GF-D8 (cell line): ENCODE measurements at places on chromosomes 2 and 18.

GRCh38 chr2:1990724-1991123, 246.4 kb upstream of the PXDN start:
- DNase-seq, result no peak

DNA sequence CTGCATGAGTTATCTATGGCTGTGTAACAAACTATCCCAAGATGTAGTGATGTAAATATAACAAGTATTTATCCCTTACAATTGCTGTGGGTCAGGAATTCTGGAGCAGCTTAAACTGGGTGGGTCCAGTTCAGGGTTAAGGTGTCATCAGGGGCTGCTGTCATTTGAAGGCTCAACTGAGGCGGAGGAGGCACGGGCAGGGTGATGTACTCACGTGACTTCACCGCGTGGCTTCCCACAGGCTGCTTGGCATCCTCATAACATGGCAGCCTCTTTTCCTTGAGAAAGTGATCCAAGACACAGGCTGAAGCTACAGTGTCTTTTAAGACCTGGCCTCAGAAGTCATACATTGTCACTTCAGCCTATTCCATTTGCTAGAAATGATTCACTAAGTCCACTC, 125.8 kb downstream of the PTGR3 start:
- DNase-seq, result no peak

- DNase-seq, result no peak
Observed at GRCh38 chr18:56083523-56084287, 495.7 kb upstream of the TCF4 start.

DNA sequence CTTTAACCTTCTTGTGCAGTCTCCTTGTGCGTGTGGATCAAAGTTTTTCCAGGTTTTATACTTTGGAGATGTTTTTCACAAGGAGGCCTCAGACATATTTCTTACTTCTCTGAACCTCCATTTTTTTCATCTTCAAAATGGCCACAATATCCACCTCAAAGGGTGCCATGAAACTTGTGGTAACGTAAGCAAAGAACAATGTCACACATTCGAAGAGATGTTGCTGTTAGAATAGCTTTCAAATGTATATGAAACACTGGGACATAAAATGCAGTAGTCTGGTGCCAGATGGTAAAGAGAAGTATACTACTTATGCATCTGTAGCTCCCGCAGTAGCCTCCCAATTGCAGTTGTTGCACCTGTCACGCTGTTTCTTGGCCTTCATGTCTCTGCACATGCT, 2.6 kb upstream of the KRCC1 start:
- no peak for DNase-seq
